ENCODE measurements at places on chromosomes 1 and 21. TPM values are rescaled to one million over a fixed set of nuclear protein-coding genes. Genes with fewer than 3 reads are reported as not detected.

FMO4 gene
- total RNA-seq, result 3.6 TPM

KDF1 gene
- total RNA-seq, result 19.8 TPM

RASSF5 gene
- 1.7 TPM for total RNA-seq

GRCh38 chr21:43210454-43211071 is 41.8 kb downstream of the CRYAA start:
- H3K36me3 ChIP-seq, result no peaks in the 10 kb centered on the region
- DNase-seq, result peak; percentile 5
- H3K4me1 ChIP-seq, result peaks cover 8% of the 10 kb centered on the region

- H3K27ac ChIP-seq, result peak overlapping the region; percentile 58
- peaks cover 33% of the 10 kb centered on the region for H3K36me3 ChIP-seq
- peaks cover 5% of the 10 kb centered on the region for H3K4me1 ChIP-seq
- no peaks in the 10 kb centered on the region for H3K27me3 ChIP-seq
- no peak overlapping the region for H3K4me3 ChIP-seq
- DNase-seq, result peak; percentile 47
These were observed 5.9 kb downstream of the RFX5 start for GRCh38 chr1:151340870-151341754.

- peak overlapping the region; percentile 82 for H3K27ac ChIP-seq
- no peaks in the 10 kb centered on the region for H3K36me3 ChIP-seq
- peaks cover 17% of the 10 kb centered on the region for H3K27me3 ChIP-seq
- H3K4me1 ChIP-seq, result peaks cover 55% of the 10 kb centered on the region
- peak overlapping the region; percentile 79 for H3K4me3 ChIP-seq
- peak; percentile 92 for DNase-seq
These were observed 111.1 kb downstream of the NAV1 start for GRCh38 chr1:201649761-201650622.

DNA sequence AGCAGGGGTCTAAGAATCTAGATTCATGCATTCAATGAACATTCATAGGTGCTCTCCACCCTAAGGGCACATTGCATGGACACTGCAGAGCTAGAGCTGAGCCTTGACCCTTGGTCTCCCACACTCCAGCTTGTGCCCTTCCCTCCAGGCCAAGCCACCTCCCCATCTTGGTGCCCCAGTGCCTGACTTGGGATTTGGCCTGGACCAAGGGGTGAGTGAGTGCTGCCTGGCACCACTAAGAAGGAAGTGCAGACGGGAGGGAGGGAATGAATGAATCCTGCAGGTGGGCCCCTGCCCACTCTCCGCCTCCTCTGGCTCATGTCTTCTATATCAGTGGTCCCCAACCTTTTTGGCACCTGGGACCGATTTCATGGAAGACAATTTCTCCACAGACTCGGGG is 146.7 kb downstream of the TRABD2B start:
- H3K4me1 ChIP-seq, result peaks cover 30% of the 10 kb centered on the region
- no peaks in the 10 kb centered on the region for H3K27me3 ChIP-seq
- DNase-seq, result no peak
- H3K4me3 ChIP-seq, result no peak overlapping the region

Data from WTC11 (cell line).